Spinal cord (tissue), 10 donors: ENCODE measurements at places on chromosomes 7 and 10. TPM values are rescaled to one million over a fixed set of nuclear protein-coding genes. Genes with fewer than 3 reads are reported as not detected.

DNA sequence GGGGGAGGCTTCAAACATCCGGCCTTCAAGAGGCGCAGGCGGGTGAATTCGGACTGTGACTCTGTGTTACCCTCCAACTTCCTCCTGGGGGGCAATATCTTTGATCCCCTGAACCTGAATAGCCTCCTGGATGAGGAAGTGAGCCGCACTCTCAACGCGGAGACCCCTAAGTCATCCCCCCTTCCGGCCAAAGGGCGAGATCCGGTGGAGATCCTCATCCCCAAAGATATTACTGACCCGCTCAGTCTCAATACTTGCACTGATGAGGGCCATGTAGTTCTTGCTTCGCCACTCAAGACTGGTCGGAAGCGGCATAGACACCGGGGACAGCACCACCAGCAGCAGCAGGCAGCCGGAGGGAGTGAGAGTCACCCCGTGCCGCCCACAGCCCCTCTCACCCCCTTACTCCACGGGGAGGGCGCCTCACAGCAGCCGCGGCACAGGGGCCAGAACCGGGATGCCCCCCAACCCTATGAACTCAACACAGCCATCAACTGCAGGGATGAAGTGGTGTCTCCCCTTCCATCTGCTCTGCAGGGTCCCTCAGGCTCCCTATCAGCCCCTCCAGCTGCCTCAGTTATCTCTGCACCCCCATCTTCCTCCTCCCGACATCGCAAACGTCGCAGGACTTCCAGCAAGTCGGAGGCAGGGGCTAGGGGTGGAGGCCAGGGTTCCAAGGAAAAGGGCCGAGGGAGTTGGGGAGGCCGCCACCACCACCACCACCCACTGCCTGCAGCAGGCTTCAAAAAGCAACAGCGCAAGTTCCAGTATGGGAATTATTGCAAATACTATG lies 1.1 kb downstream of the MEPCE start:
- H3K36me3 ChIP-seq, result peaks cover 43% of the 10 kb centered on the region
- DNase-seq, result no peak
- peak overlapping the region; percentile 87 for H3K4me3 ChIP-seq
- H3K4me1 ChIP-seq, result peaks cover 53% of the 10 kb centered on the region
- no peaks in the 10 kb centered on the region for H3K27me3 ChIP-seq
- H3K27ac ChIP-seq, result peak overlapping the region; percentile 100

GRCh38 chr7:19705663-19706062 lies 3.2 kb downstream of the POLR1F start:
- H3K4me1 ChIP-seq, result no peaks in the 10 kb centered on the region
- no peaks in the 10 kb centered on the region for H3K27me3 ChIP-seq
- DNase-seq, result no peak
- no peak overlapping the region for H3K27ac ChIP-seq
- H3K4me3 ChIP-seq, result no peak overlapping the region
- peaks cover 2% of the 10 kb centered on the region for H3K36me3 ChIP-seq

DNA sequence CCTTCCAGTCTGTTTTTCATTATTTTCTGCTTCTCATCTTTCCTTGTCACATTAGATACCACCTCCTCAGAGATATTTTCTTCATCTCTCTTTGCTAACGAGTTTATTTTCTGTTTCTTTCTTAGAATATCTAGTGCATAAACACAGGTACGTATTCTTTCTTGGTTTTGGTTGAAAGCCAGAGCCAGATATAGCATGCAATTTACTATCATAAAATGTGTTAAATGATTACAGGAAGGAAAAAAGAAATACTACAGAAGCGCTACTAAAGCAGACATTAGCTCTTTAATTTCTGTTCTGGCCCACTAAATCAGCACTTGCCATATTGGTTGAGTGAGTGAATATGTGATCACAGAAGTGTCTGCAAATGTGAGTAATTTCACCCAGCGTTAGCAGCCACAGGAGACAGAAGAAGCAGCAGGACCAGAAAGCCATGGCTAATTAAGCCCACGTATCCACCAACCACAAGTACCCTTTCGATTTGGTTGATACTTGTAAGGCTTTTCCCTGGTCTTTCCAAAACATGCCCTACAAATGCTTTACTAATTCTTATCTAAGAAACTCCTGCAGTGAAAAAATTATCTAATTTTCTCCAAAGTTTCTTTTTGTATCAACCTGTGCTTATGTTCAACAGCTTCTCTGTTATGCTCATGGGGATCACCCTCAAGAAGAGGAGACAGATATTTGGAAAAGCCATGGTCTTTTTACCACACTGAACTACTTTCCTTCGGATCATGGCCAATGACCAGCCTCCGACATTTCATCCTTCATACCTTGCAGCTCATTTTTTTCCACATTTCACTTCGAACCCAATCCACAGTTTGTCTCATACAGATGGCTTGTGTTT lies 23.1 kb upstream of the MACC1 start:
- H3K36me3 ChIP-seq, result no peaks in the 10 kb centered on the region
- no peaks in the 10 kb centered on the region for H3K27me3 ChIP-seq
- no peak overlapping the region for H3K27ac ChIP-seq
- no peak overlapping the region for H3K4me3 ChIP-seq

- peaks cover 3% of the 10 kb centered on the region for H3K4me1 ChIP-seq
- DNase-seq, result no peak
- H3K36me3 ChIP-seq, result no peaks in the 10 kb centered on the region
- no peak overlapping the region for H3K27ac ChIP-seq
- H3K27me3 ChIP-seq, result no peaks in the 10 kb centered on the region
These were observed 151.8 kb upstream of the CHST15 start for GRCh38 chr10:124245191-124245590.

Gene SPDYE11
- polyA plus RNA-seq, result 1.6 TPM

GRCh38 chr10:130242513-130242912 lies 106.3 kb downstream of the GLRX3 start:
- H3K36me3 ChIP-seq, result no peaks in the 10 kb centered on the region
- no peaks in the 10 kb centered on the region for H3K27me3 ChIP-seq
- H3K4me1 ChIP-seq, result no peaks in the 10 kb centered on the region
- no peak for DNase-seq

DNA sequence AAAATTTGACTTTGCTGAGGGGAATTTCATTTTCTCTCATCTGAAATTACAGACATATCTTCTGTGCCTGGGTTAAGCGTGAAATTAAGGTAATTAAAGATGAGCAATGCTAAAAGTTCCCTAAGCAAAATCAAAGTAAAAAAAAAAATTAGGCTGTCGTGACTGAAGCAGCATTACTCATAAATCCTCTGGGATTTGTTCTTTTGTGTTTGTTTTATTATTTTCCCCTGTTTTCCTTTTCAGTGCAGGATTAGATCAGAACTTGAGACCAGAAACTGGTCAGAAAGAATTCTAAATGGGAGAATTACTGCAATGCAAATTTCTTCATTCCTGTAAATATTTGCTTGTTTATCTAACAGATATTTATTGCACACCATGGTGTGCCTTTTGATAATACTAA lies 141.4 kb upstream of the BET1 start:
- no peaks in the 10 kb centered on the region for H3K4me1 ChIP-seq
- DNase-seq, result no peak
- H3K36me3 ChIP-seq, result no peaks in the 10 kb centered on the region
- no peaks in the 10 kb centered on the region for H3K27me3 ChIP-seq
- no peak overlapping the region for H3K4me3 ChIP-seq
- no peak overlapping the region for H3K27ac ChIP-seq

- DNase-seq, result no peak
- H3K27ac ChIP-seq, result no peak overlapping the region
- H3K27me3 ChIP-seq, result no peaks in the 10 kb centered on the region
- no peaks in the 10 kb centered on the region for H3K36me3 ChIP-seq
- H3K4me3 ChIP-seq, result no peak overlapping the region
These were observed 46.1 kb downstream of the EPHB4 start for GRCh38 chr7:100781255-100781654.

GRCh38 chr7:101399759-101400158 lies 37.1 kb downstream of the COL26A1 start:
- peaks cover 11% of the 10 kb centered on the region for H3K4me1 ChIP-seq
- no peak overlapping the region for H3K4me3 ChIP-seq
- no peak for DNase-seq
- H3K27ac ChIP-seq, result no peak overlapping the region

Gene C10orf143
- polyA plus RNA-seq, result 4.5 TPM

GRCh38 chr7:5603241-5604140 lies 178.0 kb downstream of the RNF216 start:
- peaks cover 73% of the 10 kb centered on the region for H3K36me3 ChIP-seq
- H3K27ac ChIP-seq, result no peak overlapping the region
- DNase-seq, result no peak
- H3K4me1 ChIP-seq, result peaks cover 28% of the 10 kb centered on the region
- H3K4me3 ChIP-seq, result no peak overlapping the region

- H3K4me1 ChIP-seq, result peaks cover 35% of the 10 kb centered on the region
- peaks cover 3% of the 10 kb centered on the region for H3K36me3 ChIP-seq
- H3K27ac ChIP-seq, result no peak overlapping the region
- no peak for DNase-seq
- no peaks in the 10 kb centered on the region for H3K27me3 ChIP-seq
These were observed 74.0 kb downstream of the PTPRE start for GRCh38 chr10:127980898-127981297.

Gene STOX1
- 10.7 TPM for polyA plus RNA-seq

Gene UNCX
- polyA plus RNA-seq, result 3.7 TPM

GRCh38 chr10:84244651-84245270 lies at the start of gene RGR:
RGR (plus strand) TSS chr10:84245053; CDS start chr10:84245091, 38 bp downstream.
- no peaks in the 10 kb centered on the region for H3K27me3 ChIP-seq
- peaks cover 2% of the 10 kb centered on the region for H3K36me3 ChIP-seq
- H3K4me1 ChIP-seq, result peaks cover 30% of the 10 kb centered on the region
- H3K27ac ChIP-seq, result peak within 1 kb of the TSS; percentile 80
- peak within 1 kb of the TSS; percentile 43 for H3K4me3 ChIP-seq

DNA sequence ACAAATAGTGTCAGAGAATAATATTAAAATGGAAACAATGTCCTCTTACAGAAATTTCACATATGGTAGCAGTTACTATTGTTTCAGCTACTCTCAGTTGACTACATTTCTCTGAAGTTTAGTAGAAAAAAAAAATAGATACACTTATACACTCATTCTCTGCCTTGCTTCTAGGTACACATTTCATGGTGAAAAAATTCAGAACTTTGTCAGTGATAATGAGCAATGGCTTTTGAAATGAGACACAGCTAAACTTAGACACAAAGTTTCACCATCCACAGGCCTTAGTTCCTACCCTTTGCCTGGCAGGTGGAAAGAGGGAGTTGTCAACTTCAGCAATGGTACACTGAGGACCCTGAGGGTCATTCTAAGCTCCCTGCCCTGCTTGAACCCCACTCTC lies 69.2 kb downstream of the CPVL start:
- no peaks in the 10 kb centered on the region for H3K36me3 ChIP-seq
- no peak overlapping the region for H3K4me3 ChIP-seq
- no peak for DNase-seq

DNA sequence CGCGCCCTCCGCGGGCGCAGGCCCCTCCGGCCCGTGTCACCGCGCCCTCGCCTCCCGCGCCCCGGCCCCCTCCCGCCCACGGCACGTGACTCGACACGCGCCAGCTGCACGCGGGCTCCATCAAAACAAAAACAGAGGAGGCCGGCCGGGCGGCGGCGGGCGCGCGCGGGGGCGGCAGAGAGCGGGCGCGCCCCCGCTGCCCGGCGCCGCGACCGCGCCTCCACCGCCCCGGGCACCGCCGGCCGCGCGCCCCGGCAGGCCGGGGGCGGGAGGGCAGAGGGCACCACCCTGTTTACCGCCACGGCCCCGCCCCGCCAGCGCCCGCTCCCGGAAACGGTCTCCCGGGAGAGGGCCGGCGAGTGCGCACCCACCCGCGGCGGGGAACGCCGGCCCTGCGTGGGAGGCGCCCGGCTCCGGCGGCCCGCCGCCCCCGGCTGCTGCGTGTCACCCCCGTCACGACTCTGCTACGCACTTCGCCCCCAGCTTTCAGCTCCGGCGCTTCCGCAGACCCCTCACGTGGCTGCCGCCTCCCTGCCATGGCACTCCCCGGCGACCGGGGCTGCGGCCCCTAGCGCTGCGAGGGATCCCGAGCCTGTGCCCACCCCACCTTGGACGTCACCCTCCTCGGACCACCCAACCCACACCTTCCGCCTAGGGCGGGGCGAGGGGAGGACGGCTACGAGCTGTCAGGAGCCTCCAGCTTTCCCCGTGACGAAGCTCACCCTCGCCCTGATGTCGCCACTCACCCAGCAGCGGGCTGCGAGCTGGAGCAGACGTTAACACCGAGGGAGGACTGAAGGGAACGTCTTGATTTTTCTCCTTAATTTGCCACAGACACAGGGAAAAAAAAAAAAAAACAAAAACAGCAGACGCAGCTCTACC lies 221.6 kb upstream of the MKLN1 start:
- no peaks in the 10 kb centered on the region for H3K36me3 ChIP-seq
- DNase-seq, result peak; percentile 81
- peak overlapping the region; percentile 65 for H3K4me3 ChIP-seq

Gene HOXA2
- polyA plus RNA-seq, result 17.9 TPM

DNA sequence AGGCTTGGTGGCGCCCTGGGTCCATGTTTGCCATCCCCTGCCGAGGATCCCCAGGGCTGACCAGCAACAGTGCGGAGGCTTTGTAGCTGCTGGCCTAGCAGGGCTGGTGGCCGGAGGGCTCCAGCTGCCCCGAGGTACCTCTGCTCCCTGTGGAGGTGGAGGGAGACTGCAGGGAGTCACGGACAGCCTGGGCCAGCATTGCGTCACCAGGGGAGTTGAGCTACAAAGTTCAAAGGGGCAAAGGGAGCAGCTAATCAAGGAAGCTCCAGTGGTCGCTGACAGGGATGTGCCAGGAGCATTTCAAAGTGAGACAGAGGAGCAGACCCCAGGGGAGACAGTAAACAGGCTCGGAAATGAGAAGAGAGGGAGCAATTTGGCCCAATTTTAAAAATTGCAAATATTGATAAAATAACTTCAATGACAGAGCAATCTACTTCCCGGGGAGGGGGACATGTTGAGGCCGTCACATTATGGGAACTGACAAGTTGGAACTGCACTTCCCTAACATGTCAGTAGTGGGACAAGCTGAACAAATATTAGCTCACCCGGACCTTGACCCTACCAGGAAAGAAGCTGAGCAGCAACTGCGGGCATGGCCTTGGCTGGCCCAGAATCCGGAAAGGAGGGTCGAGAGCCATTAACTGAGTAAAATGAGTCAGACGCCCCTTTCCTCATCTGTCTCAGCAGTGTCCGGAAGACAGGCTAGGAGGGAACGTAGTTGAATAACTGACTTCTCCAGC lies 39.4 kb downstream of the BTBD16 start:
- no peaks in the 10 kb centered on the region for H3K27me3 ChIP-seq
- H3K4me1 ChIP-seq, result peaks cover 17% of the 10 kb centered on the region
- no peak overlapping the region for H3K4me3 ChIP-seq
- no peaks in the 10 kb centered on the region for H3K36me3 ChIP-seq
- peak overlapping the region; percentile 33 for H3K27ac ChIP-seq

Gene BHLHA15
- 4.0 TPM for polyA plus RNA-seq

Gene FAM25A
- not detected for polyA plus RNA-seq

- H3K27me3 ChIP-seq, result no peaks in the 10 kb centered on the region
- no peak for DNase-seq
- no peak overlapping the region for H3K27ac ChIP-seq
- no peaks in the 10 kb centered on the region for H3K36me3 ChIP-seq
- H3K4me1 ChIP-seq, result no peaks in the 10 kb centered on the region
These were observed 20.3 kb upstream of the GIMAP2 start for GRCh38 chr7:150665089-150665748.

Gene ERVW-1
- 1.8 TPM for polyA plus RNA-seq

- peak overlapping the region; percentile 86 for H3K27ac ChIP-seq
- no peak overlapping the region for H3K4me3 ChIP-seq
- DNase-seq, result peak; percentile 41
- H3K36me3 ChIP-seq, result peaks cover 13% of the 10 kb centered on the region
These were observed 119.5 kb downstream of the SPDYE5 start for GRCh38 chr7:75611557-75612178.

Gene IL6
- 0.41 TPM for polyA plus RNA-seq

- H3K4me3 ChIP-seq, result no peak overlapping the region
- DNase-seq, result no peak
- no peak overlapping the region for H3K27ac ChIP-seq
- H3K36me3 ChIP-seq, result no peaks in the 10 kb centered on the region
These were observed 161.2 kb upstream of the FAM3C start for GRCh38 chr7:121557034-121557892.

- no peaks in the 10 kb centered on the region for H3K4me1 ChIP-seq
- H3K27ac ChIP-seq, result no peak overlapping the region
- no peak overlapping the region for H3K4me3 ChIP-seq
- no peaks in the 10 kb centered on the region for H3K27me3 ChIP-seq
These were observed 22.4 kb downstream of the DNAJC1 start for GRCh38 chr10:21981118-21981517.
